ENCODE measurements at places on chromosomes 3 and 15.

- peak; percentile 55 for DNase-seq
These were observed at the start of gene CFAP161 for GRCh38 chr15:81133782-81134461. TSS of gene CFAP161 (plus strand) at chr15:81134270. CDS start at chr15:81134330, 60 bp downstream.

- no peak for DNase-seq
These were observed 8.7 kb downstream of the DISP2 start for GRCh38 chr15:40366457-40367370.

DNA sequence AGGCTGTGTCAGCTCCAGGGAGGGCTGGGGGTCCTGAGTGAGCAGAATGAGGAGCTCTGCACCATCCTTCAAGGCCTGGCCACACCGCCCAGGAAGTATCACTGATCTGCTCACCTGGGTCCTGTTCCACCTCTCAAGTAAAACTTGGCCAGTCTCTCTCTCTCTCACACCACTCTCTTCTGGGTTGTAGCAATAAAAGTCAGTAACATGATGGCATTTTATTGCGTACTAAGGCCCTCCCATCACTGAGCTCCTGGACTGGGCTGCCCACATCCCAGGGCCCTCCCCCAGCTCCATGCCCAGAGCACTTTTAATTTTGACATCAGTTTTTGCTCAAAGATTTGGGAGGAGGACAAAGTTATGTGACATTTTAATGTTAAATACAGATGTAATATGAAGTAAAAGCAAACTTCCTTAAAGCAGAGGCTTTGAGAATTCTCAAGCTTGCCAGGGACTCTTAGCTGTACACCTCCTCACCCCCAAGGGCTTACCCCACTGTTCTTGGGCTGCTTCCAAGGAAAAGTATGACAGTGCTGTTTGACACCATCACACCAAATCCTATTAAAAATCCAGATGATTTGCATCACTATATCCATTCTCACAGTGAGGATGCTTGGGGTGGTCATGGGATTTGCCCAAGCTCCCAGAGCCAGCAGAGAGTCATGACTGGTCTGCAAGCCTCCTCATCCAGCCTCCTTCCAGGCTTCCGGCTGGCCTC lies 105.1 kb upstream of the SLCO2A1 start:
- DNase-seq: no peak

DNA sequence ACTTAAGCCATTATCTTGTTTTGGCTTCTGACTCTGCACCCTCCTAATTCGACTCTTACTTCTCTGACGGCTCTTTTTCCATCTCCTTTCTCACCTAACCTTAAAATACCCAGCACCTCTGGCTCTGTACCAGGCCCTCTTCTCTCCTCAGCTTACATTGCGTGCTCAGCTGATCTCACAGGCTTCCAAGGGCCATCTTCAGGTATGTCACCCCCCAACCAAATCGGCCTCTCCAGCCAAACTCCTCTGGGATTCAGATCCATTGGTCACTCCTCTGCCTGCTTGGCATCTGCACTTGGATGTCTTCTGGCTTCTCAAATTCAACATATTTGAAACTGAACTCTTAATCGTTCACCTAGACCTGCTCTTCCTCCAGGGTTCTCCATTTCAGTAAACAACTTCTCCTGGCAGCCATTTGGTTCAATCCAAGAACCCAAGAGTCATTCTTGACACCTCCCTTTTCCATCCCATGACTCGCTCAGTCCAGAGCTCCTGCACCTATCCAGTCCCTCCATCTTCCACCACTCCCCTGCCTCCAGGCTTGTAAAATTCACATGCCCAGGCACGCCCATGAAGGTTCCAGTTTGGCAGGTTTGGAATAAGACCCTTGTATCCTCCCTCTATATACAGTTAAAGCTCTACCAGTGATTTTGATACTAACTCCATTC lies 35.2 kb upstream of the SLC41A3 start:
- DNase-seq: no peak

Data from stimulated activated CD4-positive, alpha-beta T cell treated with anti-CD3 and anti-CD28 coated beads, Interleukin-1b, Interleukin-23, amount 100 ng/mL, for 48 hours (primary cell).